ENCODE measurements at places on chromosomes 5 and 9. TPM values are rescaled to one million over a fixed set of nuclear protein-coding genes. Genes with fewer than 3 reads are reported as not detected.
A peak's percentile ranks its signal among the peaks of the same experiment; 100 is the strongest.

- DNase-seq, result no peak
Measured at GRCh38 chr5:76074487-76075065, 8.6 kb upstream of the SV2C start.

GRCh38 chr9:79279356-79279755, 292.4 kb upstream of the TLE4 start:
- DNase-seq, result no peak

- DNase-seq, result no peak
Measured at GRCh38 chr9:99299211-99300102, 77.4 kb downstream of the SEC61B start.

TLE4 gene
- total RNA-seq, result 54.7 TPM

GRCh38 chr5:91111473-91112238, 271.5 kb downstream of the ARRDC3 start:
- DNase-seq, result no peak

DNA sequence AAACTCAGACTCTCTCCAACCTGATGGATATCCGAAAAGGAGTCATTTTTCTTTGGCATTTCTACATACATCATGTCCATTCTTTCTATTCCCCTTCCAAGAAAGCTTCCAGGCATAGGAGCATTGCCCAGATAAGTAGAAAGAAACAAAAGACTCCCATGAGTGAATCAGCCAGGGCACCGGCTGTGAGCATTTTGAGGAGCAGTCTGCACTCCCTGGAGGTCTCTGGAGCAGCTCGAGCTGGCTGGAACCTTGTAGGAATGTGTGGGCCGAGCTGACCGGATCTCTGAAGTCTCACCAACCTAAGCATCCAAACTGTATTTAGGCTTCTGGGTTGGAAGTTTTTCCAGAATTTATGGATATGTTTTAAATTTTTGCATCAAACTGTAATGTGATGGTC, 161.4 kb upstream of the TRPC7 start:
- DNase-seq, result no peak

GRCh38 chr5:14710313-14710994, 45.9 kb downstream of the OTULIN start:
- no peak for DNase-seq

DNA sequence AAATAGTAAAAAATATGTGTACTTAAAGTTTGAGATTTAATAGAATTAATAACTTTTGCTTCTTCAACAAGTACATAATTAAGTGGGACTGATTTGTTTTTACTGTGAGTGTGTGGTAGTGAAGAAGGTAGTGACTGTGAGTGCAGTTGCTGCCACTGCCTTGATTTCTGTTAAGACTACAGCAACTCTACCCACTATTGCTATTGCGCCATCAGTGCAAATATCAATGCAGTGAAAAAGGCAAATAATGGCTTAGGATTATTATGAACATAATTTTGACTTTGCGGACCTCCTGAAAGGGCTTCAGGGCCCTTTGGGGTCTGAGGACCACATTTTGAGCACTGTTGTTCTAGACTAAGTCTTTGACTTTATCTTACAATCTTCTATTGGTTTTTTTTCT, 112.0 kb upstream of the PITX1 start:
- no peak for DNase-seq

OR1J2 gene
- not detected for total RNA-seq

GRCh38 chr9:68653141-68653595, 51.9 kb upstream of the PIP5K1B start:
- DNase-seq, result no peak

TAL2 gene
- not detected for total RNA-seq

DNA sequence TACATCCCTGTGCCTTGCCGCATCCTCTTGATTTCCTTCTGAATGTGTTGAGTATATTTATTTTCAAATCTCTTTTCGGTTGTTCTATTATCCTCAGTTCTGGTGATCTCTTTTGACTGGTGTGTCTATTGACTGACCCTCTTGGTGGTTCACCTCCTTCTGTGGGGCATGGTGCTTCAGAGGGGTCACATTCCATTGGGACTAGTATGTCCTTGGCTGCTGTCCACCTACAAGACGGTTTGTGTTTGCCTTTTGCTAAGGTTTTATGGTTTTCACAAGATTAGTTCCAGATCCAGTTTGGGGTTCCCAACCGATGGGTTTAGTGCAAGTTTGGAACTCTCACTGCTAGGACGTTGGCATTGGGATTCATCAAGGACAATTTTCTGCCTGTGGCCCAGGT, 66.6 kb downstream of the PHF2 start:
- DNase-seq, result no peak

GRCh38 chr5:56158331-56158960, 74.7 kb downstream of the ANKRD55 start:
- no peak for DNase-seq

PAX5 gene
- total RNA-seq, result not detected

OR13C2 gene
- not detected for total RNA-seq

GRCh38 chr5:166596043-166596442, 1695.4 kb upstream of the WWC1 start:
- no peak for DNase-seq

DNA sequence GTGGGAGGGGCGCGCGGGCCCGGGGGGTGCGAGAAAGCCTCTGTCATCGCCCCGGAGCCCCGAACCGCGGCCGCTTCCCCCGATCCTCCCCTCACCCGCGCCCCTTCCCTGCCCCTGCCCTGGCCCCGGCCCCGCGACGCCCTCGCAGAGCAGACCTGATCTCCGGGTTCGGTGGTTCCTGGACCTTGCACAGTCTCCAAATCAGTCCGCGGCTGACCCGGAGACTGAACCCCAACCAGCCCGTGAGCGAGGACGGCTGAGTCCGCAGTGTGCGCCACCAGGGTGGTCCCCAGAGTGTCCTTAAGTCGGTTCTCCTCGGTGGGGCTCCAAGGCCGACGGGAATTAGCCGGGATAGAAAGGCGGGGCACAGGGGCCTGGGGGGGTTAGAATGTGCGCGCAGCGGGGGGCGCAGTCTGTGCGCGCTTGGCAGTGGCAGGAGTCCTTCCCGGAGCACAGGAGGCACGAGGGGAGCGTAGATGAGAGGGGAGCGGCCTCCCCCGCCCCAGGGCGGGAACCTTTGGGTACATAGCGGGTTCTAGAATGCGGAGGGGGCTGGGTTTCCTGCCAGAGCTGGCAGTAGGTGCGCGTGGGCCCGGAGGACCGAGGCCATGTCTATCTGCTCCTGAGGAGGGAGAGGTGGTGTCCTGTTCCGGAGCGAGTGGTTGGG, 779 bp downstream of the PKN3 start:
- DNase-seq, result no peak

- no peak for DNase-seq
Measured at GRCh38 chr5:43078956-43079355, 38.8 kb upstream of the ANXA2R start.

ZNF883 gene
- total RNA-seq, result 2.6 TPM

- DNase-seq, result no peak
Measured at GRCh38 chr5:95486191-95486590, 68.6 kb downstream of the SKIC3 start.

- DNase-seq, result peak; percentile 46
Measured at GRCh38 chr9:71446473-71447411, 321.6 kb downstream of the CEMIP2 start.

- no peak for DNase-seq
Measured at GRCh38 chr5:108196276-108196675, 185.6 kb downstream of the FBXL17 start.

DNA sequence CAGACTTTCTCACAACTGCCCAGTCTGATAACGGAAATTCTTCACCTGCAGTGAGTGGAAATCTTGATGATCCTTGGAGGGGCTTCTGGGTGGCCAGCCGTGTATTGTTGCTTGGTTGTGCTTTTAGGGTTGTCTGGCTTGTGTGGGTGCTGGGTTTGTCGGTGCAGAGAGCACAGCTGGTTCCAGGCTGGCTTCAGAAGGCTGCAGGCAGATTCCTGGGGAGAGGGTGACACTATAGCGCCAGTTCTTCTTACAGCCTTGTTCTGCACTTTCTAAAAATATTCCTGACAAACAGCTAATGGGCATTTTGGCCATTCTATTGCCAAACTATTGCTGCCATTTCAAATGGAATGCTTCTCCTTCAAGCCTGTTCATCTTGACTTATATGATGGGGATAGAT, 99.3 kb downstream of the PDZD2 start:
- no peak for DNase-seq

HEMGN gene
- total RNA-seq, result not detected

RPP25L gene
- 16.9 TPM for total RNA-seq

DNA sequence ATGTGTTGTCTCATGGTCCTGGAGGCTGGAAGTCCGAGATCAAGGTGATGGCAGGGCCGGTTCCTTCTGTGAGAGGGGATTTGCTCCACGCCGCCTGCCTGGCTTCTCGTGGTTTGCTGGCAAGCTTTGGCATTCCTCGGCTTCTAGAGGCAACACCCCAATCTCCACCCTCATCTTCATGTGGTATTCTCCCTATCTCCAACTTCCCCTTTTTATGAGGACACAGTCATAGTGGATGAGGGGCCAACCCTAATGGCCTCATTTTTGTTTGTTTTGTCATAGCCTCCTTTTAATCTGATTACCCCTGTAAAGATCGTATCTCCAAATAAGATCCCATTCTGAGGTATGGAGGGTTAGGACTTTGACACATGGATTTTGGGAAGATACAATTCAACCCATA, 41.7 kb upstream of the CLK4 start:
- DNase-seq, result no peak

DNA sequence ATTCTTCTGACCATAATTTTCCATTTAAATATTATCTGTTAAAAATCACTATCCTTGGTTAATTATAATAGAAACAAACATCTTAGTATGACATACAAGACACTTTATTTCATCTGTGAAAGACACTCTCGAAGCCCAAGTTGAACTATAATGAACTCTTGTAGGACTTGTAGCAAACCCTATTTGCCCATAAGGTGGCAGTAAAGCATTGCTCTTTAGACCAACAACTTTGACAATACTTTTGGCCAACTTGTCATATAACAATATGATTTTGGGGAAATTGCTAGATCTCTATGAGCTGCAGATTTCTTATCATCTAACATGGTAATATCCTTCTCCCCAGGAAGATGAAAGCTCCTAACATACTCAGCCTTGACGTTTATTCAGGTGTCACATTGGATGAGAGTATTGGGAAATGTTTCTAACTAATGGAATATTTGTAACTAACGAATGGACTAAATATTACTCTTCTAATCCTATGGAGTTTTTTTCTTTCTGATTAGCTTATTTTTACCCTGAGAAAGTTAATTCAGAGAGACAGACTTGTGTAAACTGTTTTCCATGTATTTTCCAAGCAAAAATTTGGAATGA, 11.0 kb downstream of the SPINK14 start:
- no peak for DNase-seq

DNA sequence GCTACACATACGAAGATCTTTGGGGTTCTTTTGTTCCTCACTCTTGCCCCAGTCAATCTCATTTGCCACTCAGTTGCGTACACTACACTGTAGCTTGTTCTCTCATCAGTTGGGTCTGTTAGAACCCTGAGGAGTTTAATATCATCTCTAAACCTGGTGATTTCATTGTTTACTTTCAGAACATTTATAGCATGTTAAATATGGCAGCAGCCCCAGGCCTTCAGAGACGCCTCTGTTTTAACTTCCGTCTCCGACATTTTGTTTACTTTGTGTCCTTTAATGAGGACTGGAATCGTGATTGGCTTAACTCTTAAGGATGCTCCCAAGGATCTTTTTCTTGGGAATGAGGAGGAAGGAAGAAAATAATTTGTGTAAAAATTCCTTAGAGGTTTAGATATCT, 510.1 kb downstream of the NR2F1-AS1 start:
- no peak for DNase-seq

- DNase-seq, result no peak
Measured at GRCh38 chr9:114757395-114757794, 48.4 kb downstream of the TNFSF15 start.

DNA sequence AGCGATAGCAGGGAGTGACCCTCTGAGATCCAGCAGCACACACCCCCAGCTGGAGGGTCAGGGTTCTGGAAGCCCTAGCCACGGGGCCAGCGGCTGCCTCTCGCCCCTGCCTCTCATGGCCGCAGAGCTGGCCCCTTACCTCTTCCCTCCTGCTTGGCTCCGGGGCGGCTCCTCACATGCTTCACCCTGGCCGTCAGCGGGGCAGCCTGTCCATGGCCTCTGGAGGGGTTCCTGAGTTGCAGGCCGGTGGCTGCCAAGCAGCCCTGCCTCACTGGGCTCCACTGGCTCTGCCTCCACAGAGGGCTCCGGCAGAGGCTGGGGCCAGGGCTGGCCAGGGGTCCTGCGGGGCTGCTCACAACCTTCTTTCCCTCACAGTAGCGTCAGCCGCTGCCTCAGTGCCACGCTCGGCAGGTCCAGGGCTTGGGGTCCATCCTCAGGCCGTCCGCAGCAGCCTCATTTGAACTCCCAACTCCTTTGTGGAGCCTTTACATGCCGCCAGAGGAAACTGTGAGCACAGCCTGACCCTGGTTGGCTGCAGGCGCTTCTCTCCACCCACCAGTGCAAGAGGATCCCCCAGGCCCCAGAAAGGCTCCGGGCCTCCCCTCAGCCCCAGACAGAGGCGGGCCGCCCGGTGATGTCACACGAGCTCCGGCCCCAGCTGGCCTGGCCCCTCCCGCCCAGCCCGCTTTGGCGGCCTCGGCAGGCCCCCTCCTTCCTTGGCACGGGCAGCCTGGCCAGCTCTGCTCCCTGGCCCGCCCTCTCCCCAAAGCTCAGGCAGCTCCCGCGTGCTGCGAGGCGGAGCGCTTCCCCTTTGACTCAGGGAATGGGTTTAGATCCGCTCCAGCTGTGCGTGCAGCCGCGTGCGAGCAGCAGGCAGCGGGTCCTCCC, at the start of gene ANGPTL2:
Gene ANGPTL2, minus strand, starts transcription at position 460 of the 888 bp plus-strand sequence. CDS start 13,904 bp downstream, outside the sequence.
- peak; percentile 76 for DNase-seq

CCDC192 gene
- total RNA-seq, result not detected

DNA sequence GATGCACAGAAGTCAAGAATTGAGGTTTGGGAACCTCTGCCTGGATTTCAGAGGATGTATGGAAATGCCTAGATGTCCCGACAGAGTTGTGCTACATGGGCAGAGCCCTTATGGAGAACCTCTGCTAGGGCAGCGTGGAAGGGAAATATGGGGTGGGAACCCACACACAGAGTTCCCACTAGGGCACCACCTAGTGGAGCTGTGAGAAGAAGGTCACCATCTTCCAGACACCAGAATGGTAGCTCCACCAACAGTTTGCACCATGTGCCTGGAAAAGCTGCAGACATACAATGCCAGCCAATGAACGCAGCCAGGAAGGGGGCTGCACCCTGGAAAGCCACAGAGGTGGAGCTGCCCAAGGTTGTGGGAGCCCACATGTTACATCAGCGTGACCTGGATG, 104.5 kb downstream of the STK32A start:
- DNase-seq, result no peak

KIAA0825 gene
- 5.7 TPM for total RNA-seq

CDC20B gene
- not detected for total RNA-seq

HOMER1 gene
- total RNA-seq, result 1.6 TPM

DNA sequence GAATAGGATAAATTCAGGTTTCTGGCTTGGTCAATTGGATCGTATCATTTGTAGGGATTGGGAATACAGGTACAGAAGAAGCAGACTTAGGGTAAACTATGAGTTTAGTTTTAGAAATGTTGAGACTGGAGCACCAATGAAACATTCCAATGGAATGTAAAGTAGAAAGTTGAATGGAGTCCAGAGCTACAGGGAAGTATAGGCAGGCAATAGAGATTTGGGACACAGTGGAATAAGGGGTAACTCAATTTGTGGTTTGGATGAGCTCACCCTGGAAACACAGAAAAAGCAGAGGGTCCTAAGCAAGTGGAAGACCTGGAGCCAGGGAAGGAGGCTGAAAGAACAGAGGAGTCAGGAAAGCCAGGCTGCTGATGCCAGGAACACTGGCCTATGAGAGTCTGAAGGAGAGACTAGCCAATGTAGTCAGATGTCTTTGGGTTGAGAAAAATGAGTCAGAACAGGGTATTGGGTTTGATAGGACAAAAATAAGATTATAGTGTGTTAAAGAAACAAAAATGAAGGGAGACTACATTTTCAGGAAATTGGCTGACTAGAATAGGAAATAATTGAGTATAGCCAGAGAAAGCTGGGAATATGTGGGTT, 72.8 kb downstream of the STARD4 start:
- no peak for DNase-seq
